ENCODE measurements at places on chromosomes 16 and 17.

- no peak for DNase-seq
Measured at GRCh38 chr17:83146347-83146746, 66.9 kb downstream of the METRNL start.

DNA sequence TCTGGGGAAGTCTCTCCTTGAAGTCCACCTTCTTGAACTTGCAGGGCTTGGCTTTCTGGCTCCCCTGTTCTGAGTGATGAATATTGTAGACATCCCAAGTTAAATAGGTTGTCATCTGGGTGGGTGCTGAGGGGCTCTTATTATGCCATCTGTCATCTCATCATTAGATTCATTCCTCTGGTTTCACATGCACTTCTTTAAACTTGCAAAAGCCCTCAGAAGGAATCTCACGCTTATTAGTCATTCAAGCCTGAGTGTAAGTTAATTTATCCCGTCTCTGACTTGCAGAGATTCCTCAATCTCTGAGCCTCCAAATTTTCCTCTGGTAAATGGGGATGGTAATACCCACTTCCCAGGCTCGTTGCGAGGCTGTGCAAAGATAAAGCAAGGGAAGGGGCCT is 5.7 kb downstream of the MGAT5B start:
- DNase-seq, result no peak

DNA sequence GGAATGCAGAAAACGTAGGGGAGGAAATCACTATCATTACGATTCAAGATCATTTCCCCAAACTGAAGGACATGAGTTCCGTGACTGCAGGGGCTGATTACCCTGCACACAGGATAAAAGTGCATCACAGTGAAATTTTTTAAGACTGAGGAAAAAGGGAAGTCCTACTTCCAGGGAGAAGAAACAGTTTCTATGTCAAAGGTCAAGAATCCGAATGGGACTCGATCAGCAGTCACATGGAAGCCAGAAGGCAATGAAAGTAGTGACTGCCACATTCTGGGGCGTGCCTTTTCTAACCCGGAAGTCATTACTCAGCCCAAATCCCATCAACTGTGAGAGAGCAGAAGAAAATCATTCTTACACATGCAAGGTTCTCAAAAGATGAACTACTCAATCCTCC is 12.1 kb downstream of the ZZEF1 start:
- DNase-seq, result no peak

GRCh38 chr16:54817432-54817831 is 113.2 kb upstream of the IRX5 start:
- no peak for DNase-seq

GRCh38 chr17:83031321-83031945 is 48.0 kb upstream of the METRNL start:
- no peak for DNase-seq

- no peak for DNase-seq
Measured at GRCh38 chr16:78749745-78750268, 650.4 kb downstream of the WWOX start.

DNA sequence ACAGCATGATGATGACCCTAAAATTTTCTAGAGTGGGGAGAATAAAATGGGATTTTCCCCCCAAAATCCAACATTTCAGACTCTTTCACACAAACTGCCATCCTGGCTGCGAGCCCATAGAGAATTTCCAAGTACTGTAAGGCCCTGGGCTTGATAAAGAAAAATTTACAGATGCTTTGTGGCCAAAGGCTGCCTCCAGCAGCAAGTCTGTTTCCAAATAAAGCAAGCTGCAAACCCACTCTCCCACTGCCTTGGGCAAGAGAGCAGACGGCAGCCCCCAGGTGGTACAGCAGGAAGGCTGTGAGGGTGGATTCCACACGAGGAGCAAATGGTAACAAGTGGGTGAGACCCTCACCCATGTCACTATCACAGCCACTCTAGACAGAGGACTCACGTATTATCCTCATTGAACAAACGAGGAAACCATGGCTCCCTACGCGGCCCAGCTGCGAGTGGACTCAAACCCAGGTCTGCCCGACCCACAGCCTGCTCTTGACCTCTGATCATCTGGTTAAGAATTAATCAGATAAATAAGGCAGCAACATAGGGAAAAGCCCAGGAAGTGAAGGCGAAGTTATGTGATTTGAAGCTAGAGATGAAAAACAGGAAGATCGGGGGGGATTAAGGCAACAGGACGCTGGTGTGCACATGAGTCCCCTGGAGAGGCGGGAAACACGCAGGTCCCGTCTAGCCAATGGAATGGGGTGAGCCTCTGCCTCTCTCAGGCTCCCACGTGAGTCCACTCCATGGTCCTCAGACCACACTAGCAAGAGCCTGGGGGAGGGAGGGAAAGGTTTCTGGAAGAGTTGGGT is 37.4 kb downstream of the AXIN2 start:
- DNase-seq, result no peak

DNA sequence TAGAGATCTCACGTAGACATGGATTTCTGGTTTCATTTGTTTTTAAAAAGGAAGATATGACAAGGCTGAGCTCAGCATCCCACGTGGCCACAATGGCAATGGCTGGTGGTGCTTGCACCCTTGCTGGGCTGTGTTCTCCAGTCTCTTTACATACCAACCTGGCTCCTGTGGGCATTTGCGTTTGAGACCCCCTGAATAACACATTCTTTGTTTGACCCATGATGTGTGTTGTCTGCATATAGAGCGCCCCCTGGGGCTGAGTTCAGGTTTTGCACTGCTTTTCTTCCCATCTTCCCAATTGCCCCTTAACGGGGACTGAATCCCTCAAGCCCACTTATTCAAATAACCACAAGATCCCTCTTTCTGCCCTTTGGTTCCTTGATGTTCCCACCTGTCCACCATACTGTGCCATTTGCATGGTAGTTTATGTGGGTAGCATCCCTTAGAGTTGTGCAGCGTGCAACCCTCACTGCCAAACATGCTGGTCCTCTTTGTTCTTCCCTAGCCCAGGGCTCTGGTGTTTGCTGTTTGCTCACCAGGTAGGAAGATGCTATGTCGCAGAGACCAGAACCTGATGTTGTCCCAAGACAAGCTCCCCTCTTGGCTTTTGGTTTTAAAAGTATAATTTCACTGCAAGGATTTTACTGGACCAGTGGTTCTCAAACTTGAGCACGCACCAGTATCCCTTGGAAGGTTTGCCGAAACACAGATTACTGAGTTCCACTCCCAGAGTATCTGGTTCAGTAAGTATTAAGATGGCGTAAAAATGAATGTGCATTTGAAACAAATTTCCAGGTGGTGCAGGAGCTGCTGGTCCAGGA is 38.5 kb upstream of the NKD1 start:
- DNase-seq, result no peak

- no peak for DNase-seq
Measured at GRCh38 chr16:87321336-87322107, 4.3 kb upstream of the C16orf95 start.

DNA sequence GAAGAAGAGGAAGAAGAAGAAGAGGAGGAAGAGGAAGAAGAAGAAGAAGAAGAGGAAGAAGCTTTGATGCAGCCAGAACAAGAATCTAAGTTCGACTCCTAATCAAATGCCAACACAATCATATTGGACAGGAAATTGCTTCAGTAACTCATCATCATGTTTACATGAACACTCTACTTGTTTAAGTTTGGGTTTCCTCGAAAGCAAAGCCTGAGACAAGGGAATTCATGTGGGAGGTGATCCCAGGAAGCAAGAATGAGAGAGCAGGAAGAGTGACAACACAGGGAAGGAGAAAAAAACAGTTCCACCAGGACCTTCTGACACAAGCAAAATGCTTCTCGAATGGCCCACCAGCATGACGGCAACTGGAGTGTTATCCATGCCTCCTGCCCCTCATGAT is 279.0 kb downstream of the PMP22 start:
- no peak for DNase-seq

GRCh38 chr17:50487213-50488096 is 8.8 kb downstream of the RSAD1 start:
- DNase-seq, result no peak

GRCh38 chr17:81898029-81898866 is 3.8 kb upstream of the NPB start:
- no peak for DNase-seq

DNA sequence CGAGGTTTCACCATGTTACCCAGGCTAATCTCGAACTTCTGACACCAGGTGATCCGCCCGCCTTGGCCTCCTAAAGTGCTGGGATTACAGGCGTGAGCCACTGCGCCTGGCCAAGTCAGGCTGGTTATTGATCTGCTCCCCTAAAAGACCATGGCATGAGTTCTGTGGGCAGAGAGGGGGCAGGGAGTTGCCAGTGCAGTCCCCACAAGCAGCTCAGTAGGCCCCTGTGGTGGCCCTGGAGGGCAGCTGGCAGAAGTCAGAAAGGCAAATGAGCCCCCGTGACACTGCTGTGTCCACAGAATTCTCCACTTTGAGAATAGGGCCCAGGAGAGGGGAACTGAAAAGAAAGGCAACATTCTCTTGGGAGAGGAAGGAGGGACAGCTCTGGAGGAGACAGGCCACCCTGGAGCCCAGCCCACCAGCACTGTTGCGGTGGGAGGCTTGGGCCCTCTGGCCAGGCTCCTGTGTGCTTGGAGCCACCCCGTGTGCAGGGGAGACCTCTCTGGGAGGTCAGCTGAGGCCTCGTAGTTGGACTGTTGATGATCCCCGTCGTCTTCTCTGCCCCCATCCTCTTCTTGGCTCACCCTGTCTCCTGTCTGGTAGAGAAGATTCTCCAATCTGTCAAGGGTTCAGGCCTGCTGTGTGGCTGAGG is 2.1 kb upstream of the AMDHD2 start:
- DNase-seq, result no peak

DNA sequence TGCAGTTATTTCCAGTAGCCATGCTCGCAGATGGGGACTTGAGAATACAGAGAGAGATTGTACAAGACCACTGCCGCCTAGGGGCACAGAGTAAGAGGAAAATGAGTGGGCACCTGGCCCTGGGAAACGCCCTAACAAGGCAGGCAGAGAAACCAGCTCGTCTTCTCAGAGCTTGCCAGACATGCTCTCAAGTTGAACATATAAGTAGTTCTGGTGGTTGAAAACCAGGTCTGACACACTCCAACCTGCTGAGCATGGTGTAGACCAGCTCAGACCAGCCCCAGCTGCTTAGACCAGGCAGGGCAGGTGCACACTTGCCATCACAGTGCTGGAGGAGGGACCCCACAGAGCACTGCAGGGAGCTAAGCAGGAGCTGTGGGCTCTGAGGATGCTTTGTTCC is 250.5 kb downstream of the CPPED1 start:
- no peak for DNase-seq

DNA sequence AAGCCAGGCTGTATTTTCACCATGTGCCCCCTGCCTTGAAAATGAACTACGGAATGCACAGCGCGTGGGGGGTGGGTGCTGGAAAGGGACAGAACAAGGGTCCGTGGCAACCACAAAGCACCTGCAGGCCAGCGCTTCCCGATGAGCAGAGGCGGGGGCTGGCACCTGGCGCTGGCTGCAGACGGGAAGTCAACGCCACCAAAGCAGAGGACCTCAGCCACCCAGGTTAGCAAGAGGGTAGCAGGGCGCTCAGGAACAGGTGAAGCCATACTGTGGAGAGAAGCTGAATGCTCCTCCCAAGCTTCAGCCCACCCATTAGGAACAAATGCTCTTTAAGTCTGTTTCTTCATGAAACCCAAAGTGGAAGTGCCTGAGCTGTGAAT is 64.7 kb downstream of the KLHDC4 start:
- no peak for DNase-seq

DNA sequence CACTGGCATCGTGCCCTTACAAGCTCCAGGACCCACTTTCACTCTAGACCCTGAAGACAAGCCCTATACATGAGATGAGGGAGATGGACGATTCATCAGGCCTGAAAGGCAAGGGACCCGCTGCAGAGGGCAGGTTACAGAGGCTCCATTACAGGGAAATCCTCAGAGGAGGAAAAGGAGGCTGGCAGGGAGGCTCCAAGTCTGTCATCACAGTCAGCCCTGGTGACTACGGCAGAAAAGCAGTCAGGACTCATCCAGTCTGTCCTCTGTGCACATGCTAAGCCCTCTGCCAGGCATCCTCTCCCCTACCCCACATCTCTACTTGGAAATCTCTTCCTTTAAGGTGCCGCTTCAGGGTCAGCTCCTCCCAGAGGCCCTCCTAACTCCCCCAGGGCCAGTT is 197.7 kb upstream of the CDH5 start:
- DNase-seq, result no peak

DNA sequence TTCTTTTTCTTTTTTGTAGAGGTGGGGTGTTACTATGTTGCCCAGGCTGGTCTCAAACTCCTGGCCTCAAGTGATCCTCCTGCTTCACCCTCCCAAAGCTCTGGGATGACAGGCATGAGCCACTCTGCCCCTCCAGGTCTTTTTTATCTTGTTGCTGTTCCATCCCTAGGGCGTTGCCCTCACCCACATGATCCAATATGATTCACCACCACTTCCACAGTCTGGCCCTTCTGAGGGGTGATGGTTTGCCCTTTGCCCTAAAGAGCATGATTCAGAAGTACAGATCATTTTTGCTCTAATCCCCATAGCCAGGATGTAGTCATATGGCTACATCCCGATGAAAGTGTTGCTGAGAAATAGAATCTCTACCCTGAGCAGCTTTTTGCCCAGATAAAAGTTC is 18.8 kb downstream of the STX4 start:
- no peak for DNase-seq

GRCh38 chr17:44315760-44316731 is 7.6 kb downstream of the RUNDC3A start:
- no peak for DNase-seq

All from effector memory CD4-positive, alpha-beta T cell (primary cell).